Gastrocnemius medialis (tissue), 4 donors: ENCODE measurements at places on chromosomes 5 and 9. TPM values are rescaled to one million over a fixed set of nuclear protein-coding genes. Genes with fewer than 3 reads are reported as not detected.

- no peaks in the 10 kb centered on the region for H3K4me1 ChIP-seq
- no peaks in the 10 kb centered on the region for H3K27me3 ChIP-seq
- no peaks in the 10 kb centered on the region for H3K36me3 ChIP-seq
Measured at GRCh38 chr5:82796643-82797416, 280.4 kb downstream of the TMEM167A start.

- H3K36me3 ChIP-seq = no peaks in the 10 kb centered on the region
- no peaks in the 10 kb centered on the region for H3K4me1 ChIP-seq
- no peak overlapping the region for H3K27ac ChIP-seq
- H3K4me3 ChIP-seq = no peak overlapping the region
Measured at GRCh38 chr5:43773478-43773844, 170.5 kb downstream of the NNT start.

The MOB3B gene
- total RNA-seq = 16.3 TPM

GRCh38 chr9:8679371-8679822, 879.8 kb upstream of the DMAC1 start:
- H3K4me3 ChIP-seq = no peak overlapping the region
- H3K27ac ChIP-seq = no peak overlapping the region
- no peak for DNase-seq

DNA sequence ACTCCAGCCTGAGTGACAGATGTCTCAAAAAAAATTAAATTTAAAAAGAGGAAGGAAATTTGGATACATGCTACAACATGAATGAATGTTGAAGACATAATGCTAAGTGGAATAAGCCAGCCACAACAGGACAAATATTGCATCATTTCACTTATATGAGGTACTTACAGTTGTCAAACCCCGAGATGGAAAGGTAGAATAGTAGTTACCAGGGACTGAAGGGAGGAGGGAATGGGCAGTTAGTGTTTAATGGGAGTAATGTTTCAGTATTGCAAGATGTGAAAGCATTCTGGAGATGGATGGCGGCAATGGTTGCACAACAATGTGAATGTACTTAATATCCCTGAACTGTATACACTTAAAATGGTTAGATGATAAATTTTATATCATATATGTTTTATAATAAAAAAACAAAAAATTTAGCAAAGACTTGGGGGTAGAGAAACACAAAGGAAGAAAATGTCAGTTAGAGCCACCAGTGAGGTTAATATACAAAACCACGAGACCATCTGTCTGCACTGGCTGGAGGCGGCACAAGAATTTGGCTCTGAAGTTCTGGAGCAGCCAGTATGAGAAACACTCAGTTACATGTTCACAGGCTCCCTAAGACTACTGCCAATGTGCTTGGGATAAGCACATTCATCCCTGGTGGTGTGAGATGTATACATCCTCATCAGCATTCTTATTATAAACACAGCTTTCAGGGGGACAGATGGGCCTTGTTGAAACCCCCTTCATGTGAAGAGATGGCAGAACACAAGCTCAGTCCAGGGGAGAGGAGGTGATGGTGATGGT, 37.0 kb upstream of the RPS23 start:
- H3K27ac ChIP-seq = no peak overlapping the region
- no peaks in the 10 kb centered on the region for H3K36me3 ChIP-seq
- no peak overlapping the region for H3K4me3 ChIP-seq
- no peak for DNase-seq
- H3K27me3 ChIP-seq = no peaks in the 10 kb centered on the region
- H3K4me1 ChIP-seq = no peaks in the 10 kb centered on the region

The GDNF gene
- 1.5 TPM for total RNA-seq

The KIF4B gene
- not detected for total RNA-seq

- DNase-seq = no peak
- no peak overlapping the region for H3K4me3 ChIP-seq
- no peak overlapping the region for H3K27ac ChIP-seq
Measured at GRCh38 chr9:110089681-110090370, 118.1 kb downstream of the C9orf152 start.
